ENCODE measurements at places on chromosomes 5 and 9.

GRCh38 chr9:130805510-130806326, 29.3 kb upstream of the ABL1 start:
- DNase-seq = no peak

GRCh38 chr5:96453394-96453793, 20.3 kb upstream of the PCSK1 start:
- DNase-seq = no peak

- DNase-seq = peak; percentile 13
Measured at GRCh38 chr9:113772121-113772810, 103.8 kb upstream of the ZNF618 start.

DNA sequence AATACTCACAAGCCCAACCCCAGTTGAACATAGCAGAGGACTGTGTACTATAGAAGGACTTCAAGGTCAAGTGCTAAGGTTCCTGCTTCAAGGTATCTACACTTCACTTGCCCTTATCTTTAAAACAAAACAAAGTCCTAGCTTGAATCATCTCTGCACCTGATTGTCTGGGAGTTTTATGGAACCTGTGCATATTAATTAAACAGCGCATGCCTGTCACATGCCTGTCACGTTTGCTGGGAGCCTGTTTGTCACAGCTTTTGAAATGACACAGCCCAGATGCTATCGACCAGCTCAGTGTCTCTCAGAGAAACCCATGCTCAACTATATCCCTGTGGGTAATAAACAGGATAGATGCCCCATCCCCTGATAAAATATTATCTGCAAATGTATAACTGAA, 476.0 kb downstream of the ZSWIM6 start:
- DNase-seq = no peak

GRCh38 chr5:41368158-41368557, 142.2 kb downstream of the PLCXD3 start:
- no peak for DNase-seq

DNA sequence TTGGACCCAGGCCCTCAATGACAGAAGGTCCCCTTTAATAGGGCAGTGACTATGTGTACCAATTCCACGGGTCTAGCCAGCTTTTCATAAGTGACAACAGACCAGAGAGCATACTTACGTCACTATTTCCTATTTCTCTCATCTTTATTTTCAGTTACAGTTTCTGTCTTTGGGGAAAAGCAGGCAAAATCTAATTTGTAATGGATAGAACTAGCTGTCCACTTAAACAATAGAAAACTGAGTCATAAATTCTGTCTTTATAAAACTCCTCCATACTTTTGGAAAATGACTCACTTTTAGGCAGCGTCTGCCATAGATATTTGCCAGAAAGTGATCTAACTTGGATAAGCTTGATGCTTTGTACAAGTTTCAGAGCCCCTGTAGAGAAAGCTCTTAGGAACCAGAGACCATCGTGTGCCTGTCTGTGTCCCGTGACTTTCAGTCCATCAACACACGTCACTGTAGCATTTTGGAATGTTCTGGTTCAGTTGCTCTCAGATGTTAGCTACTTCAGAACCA, 101.9 kb downstream of the F2RL2 start:
- DNase-seq = peak; percentile 36

DNA sequence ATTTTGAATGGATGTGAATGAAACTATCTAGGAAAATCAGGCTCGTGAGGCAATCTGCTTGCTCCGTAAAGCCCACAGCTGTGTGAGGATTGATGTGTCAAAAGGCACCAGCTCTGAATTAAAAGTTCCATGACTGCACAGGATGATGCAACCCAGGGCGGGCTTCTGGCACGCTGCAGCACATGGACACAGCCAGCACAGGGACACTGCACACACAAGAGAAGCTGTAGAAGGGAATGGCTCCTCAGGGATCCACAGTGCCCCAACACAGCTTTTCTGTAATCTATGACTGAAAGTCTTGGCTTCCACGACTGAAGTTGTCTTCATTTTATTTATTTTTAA, 151.0 kb downstream of the GCNT1 start:
- DNase-seq = no peak

DNA sequence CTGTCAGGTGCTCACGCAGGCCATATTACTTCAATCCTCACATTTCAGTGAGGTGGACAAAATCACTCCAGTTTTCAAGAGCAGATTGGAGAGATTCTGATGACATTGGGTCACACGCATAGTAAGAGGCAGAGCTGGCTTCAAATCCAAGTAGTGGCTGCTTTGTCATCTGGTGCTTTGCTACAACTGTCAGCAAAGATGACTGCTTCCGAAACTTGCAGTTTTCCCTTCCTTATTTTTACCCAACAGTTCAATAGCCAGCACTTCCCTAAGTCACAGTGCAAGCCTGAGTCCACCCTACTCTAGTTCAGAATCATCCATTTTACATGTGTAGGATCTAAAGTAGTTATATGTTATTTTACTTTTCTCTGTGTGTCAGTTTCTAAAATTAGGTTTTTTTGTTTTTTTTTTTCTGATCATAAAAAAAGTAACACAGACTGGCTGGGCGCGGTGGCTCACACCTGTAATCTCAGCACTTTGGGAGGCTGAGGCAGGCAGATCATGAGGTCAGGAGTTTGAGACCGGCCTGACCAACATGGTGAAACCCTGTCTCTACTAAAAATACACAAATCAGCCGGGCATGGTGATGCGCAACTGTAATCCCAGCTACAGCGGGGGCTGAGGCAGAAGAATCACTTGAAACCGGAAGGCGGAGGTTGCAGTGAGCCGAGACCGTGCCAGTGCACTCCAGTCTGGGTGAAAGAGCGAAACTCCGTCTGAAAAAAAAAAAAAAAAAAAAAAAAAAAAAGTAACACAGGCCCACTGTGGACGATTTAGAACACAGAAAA, 49.6 kb downstream of the ANKDD1B start:
- no peak for DNase-seq

DNA sequence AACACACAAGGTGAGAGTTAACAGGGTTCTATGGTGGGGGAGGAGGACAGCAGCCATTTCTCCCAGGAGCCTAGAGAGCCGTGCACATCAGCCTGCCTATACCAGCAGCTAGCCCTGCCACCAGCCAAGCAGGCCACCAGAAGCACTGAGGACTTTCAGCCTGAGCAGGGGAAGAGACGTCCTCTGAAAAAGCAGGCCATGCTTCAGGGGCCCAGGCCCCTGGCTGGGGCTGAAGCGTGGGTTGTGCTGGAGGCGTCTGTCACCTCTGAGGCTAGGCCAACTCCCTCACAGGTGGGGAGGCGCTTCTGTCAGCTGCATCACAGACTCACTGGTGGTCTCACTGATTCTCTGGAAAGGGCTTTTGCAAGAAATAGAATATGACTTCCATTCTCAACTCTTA, 16.3 kb downstream of the FSTL4 start:
- no peak for DNase-seq

DNA sequence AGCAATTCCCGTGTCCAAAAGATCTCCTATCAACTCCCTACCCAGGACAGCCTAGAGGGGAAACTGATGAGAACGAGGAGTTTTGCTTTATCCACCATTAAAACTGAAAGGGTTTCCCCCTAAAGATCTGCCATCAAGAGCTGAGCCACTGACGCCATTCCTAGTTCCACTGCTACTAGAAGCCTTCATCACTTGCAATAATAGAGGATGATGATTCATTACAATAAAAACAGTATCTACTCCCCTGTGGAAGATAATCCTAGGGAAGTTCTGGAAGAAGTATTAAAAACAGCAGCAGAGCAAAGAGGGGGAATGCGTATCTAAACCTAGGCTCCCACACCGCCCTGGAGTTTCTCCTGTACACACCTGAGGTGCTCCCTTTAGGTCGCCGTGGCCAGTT, 394.5 kb downstream of the BNC2 start:
- no peak for DNase-seq

DNA sequence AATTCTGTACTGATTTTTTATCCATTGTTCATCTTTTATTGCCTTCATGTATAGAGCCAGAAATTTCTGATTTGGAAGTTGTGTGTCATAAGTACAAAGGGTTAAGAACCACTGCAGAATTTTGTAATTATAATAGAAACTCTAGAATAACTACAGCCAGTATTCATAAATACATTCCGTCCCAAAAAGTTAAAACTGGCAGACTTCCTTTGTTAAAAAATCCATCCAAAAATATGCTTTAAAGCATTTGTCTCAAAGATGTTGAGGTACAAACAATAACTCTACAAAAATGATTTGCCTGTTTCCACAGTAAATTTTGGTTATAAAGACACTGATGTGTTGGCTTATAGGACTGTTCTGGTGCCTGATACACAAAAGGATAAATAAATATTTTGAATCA, 436.6 kb downstream of the DTWD2 start:
- DNase-seq = no peak

DNA sequence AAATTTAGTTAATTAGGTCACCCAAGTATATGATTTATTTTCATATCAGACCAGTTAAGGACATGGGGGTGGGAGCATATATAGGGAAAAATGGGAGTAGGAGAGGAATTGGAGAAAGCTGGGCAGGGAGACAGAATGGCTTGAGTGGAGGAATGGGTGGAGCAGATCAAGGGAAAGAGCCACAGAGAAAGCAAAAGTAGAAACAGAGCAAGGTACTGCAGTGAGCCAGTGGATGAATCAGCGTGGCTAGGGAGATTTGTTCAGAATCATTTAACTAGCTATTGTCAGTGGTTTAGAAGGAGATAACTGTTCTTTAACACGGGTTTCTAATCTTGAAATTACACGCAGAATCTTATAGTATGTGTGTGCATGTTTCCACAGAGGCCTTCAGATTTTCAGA, 37.4 kb downstream of the SNX24 start:
- DNase-seq = no peak

GRCh38 chr5:116930616-116931015, 356.0 kb upstream of the SEMA6A start:
- no peak for DNase-seq

DNA sequence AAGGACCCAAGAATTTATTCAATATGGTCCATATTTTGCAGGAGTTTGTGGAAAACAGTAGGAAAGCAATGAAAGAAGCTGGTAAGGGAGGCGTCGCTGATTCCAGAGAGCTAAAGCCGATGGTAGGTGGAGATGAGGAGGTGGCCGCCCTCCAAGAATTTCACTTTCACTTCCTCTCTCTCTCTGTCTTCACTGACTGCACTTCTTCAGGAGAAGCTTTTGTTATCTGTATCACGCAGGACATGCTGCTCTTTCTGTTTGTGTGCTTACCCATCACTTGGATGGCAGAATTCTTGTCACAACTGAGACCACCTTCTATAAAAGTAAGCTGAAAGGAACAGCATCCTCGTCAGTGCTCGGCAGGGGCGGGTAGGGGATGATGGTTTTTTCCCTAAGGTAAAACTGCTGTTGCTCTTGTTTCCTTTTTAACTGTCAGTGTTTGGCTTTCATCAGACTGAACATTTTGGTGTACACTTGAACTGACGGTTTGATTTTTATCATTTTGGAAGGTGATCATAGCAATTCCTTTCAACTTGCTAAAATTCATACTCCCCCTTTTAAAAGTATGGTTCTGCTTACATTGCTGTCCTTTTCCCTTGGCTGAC, 62.4 kb upstream of the FSD1L start:
- DNase-seq = peak; percentile 35

GRCh38 chr9:17519761-17520160, 59.1 kb upstream of the SH3GL2 start:
- no peak for DNase-seq

DNA sequence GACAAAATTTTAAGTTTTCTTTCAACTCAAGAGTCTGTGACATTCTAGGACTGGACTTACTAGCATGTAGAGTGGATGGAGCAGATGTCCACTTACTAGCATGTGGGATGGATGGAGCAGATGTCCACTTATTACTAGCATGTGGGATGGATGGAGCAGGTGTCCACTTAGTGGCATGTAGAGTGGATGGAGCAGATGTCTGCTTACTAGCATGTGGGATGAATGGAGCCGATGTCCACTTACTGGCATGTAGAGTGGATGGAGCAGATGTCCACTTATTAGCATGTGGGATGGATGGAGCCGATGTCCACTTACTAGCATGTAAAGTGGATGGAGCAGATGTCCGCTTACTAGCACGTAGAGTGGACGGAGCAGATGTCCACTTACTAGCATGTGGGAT, 2.4 kb downstream of the SLC36A1 start:
- DNase-seq = no peak

- DNase-seq = no peak
Measured at GRCh38 chr5:180154821-180155364, 54.1 kb downstream of the RASGEF1C start.

DNA sequence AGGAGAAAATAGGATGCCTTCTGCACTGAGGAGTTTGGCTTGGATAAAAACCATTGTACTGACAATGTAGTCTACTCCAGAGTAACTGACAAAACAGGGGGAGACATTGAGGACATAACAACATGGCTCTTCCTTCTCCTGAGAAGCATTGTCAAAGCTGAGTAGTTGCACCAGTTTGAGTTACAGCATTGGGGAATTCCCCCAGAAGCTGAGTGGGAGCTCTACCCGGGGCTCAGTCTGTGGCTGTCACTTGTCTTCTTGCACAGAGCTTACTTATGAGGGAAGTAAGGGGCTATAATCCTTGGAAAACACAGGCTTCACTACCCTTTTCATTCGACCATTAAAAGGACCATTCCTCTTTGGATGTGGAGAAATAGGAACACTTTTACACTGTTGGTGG, 21.2 kb downstream of the HSPB3 start:
- no peak for DNase-seq

DNA sequence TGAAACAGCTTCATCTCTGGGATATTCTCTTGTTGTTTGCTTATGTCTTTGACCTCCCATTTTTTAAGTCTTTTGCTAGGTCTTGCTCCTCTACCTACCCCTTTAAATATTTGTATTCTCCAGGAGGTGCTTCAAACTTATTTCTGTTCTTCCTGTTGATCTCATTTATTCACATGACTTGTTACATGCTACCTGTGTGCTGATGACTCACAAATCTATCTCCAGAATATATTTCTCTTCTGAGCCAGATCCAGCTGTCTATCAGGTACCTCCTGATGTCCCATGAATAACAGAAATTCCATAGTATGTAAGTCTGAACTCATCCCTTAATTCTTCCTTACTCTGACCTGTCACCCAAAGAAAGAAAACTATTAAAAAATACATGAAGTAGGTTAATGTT, 11.0 kb downstream of the NIPBL start:
- no peak for DNase-seq

GRCh38 chr5:39164529-39165402, 54.6 kb downstream of the FYB1 start:
- DNase-seq = no peak
